ENCODE measurements at places on chromosomes 16 and 17.

GRCh38 chr17:7029659-7030058 is 6.2 kb upstream of the SLC16A13 start:
- DNase-seq, result no peak

DNA sequence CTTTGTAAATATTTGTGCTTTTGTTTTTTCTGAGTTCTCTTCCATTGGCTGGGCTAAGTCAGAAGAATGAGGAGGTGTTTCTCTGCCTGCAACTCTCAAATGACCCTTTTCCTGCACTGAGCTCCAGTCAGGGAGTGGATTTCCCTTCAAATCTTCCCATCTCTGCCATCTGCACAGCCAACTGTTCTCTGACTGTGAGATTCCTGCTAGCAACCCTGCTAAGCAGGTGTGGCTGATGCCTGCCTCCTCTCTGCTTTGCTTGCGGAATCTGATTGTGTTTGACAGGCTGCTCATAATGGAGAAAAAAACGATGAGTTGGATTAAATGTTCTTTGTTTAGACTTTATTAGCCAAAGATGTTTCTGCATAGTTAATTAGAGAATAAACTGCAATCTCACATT is 519.8 kb downstream of the TMEM114 start:
- no peak for DNase-seq

DNA sequence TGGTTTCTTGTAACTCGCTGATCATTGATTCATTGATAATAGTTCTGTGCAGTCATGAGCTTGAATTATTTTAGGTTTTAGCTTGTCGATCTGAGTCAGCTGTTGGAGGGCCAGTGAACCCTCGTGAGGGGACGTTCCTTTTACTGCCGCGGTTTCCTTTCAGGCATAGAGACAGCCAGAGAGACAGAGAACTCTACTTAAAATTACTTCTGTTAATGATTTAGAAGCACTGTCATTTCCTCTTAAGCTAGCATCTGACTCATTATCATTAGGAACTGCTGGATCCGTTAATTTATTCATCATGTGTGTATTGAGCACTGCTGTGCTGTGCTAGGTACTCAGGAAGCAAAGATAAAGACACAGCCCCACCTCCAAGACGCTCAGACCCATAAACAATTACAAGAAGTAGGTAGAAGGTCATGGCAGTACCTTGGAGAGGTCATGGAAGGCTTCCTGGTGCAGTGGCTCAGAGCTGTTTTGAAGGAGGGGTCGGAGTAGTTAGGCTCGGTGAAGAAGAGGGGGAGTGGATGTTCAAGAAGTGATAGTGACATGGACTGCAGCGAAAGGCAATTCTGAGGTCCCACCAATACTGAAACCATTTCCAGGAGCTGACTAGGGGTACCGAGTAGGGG is 3.3 kb downstream of the PGS1 start:
- DNase-seq, result no peak

- peak; percentile 35 for DNase-seq
These were observed 32.7 kb upstream of the CDH1 start for GRCh38 chr16:68704232-68704867.

GRCh38 chr17:67156269-67157199 is 88.5 kb downstream of the HELZ start:
- DNase-seq, result no peak

DNA sequence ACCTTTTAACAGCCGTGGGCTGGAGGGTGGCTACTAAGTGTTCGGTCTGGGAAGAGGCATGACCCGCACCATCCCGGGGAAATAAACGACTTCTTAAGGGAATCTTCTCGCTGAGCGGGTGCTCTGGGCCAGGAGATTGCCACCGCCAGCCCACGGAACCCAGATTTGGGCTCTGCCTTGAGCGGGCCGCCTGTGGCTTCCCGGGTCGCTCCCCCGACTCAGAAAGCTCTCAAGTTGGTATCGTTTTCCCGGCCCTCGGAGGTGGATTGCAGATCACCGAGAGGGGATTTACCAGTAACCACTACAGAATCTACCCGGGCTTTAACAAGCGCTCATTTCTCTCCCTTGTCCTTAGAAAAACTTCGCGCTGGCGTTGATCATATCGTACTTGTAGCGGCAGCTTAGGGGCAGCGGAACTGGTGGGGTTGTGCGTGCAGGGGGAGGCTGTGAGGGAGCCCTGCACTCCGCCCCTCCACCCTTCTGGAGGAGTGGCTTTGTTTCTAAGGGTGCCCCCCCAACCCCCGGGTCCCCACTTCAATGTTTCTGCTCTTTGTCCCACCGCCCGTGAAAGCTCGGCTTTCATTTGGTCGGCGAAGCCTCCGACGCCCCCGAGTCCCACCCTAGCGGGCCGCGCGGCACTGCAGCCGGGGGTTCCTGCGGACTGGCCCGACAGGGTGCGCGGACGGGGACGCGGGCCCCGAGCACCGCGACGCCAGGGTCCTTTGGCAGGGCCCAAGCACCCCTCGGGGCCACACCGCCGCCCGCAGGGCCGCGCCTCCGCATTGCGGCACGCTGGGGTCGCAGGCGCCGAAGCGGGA is 3.6 kb upstream of the CBX4 start:
- no peak for DNase-seq

DNA sequence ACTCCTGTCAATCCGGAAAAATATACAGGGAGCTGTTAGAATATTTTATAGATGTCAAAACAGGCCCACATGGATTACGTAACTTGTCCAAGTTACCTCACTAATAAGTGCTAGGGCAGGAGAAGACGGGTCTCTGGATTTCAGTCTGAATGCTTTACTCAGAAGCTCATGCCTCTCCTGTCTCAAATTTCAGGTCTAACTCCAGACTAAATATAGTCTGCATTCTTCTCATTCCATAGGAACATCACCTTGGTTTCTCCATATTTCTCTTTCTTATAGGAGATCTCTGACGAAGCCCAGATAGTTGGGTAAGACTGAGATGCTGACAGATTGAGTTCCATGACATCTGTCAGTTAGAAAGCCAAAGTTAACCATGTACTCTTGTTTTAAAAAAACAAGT is 174.2 kb downstream of the STX8 start:
- DNase-seq, result no peak

GRCh38 chr16:75774197-75774596 is 47.9 kb upstream of the CPHXL start:
- no peak for DNase-seq

DNA sequence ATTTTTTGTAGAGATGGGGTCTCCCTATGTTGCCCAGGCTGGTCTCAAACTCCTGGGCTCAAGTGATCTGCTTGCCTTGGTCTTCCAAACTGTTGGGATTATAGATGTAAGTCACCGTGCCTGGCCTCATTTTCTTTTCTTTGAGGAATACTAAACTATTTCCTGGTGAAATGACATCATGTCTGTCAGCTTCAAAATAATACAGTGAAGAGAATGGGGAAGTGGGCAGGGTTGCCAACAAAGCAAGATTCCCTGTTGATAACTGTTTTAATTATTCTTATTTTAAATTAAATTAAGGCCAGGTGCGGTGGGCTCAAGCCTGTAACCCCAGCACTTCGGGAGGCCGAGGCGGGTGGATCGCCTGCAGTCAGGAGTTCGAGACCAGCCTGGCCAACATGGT is 21.1 kb downstream of the PIPOX start:
- DNase-seq, result no peak

- no peak for DNase-seq
These were observed 234.8 kb downstream of the GSG1L start for GRCh38 chr16:27828671-27829070.

Measured in NCI-H2029 (cell line).